MM.1S (cell line): ENCODE measurements at places on chromosomes 6 and 20.

- no peak overlapping the region for H3K27ac ChIP-seq
- H3K27me3 ChIP-seq: no peaks in the 10 kb centered on the region
Observed at GRCh38 chr20:39082622-39083398, 120.7 kb downstream of the DHX35 start.

GRCh38 chr6:13159300-13159699 is 169.0 kb downstream of the TBC1D7 start:
- no peak for DNase-seq
- H3K27ac ChIP-seq: no peak overlapping the region
- no peaks in the 10 kb centered on the region for H3K27me3 ChIP-seq

GRCh38 chr20:6818033-6818808 is 50.7 kb downstream of the BMP2 start:
- H3K36me3 ChIP-seq: no peaks in the 10 kb centered on the region
- H3K4me1 ChIP-seq: no peaks in the 10 kb centered on the region
- DNase-seq: no peak
- H3K4me3 ChIP-seq: no peak overlapping the region
- H3K27ac ChIP-seq: no peak overlapping the region
- H3K27me3 ChIP-seq: no peaks in the 10 kb centered on the region

DNA sequence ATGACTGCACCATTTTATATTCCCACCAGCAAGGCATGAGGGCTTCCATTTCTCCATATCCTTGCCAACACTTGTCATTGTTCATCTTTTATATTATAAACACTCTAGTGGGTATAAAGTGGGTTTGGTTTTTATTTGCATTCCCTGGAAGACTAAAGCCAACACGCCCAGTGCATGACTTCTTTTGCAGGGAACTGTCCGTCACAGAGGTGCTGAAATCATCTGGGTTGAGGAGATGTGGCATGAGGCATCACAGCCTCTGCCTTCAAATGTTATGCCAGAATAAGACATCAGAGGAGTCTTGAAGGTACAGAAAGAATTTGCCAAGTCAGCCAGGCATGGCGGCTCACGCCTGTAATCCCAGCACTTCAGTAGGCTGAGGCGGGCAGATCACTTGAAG is 29.9 kb upstream of the FAM210B start:
- H3K4me3 ChIP-seq: no peak overlapping the region
- no peaks in the 10 kb centered on the region for H3K36me3 ChIP-seq
- no peaks in the 10 kb centered on the region for H3K4me1 ChIP-seq
- peak; percentile 47 for DNase-seq
- H3K27me3 ChIP-seq: no peaks in the 10 kb centered on the region

GRCh38 chr6:121297694-121298093 is 36.6 kb downstream of the TBC1D32 start:
- no peak overlapping the region for H3K4me3 ChIP-seq
- H3K27me3 ChIP-seq: no peaks in the 10 kb centered on the region
- H3K27ac ChIP-seq: no peak overlapping the region
- no peaks in the 10 kb centered on the region for H3K4me1 ChIP-seq
- H3K36me3 ChIP-seq: no peaks in the 10 kb centered on the region

- peaks cover 10% of the 10 kb centered on the region; the same call in 1 of the 2 replicates for H3K4me1 ChIP-seq
- H3K27ac ChIP-seq: no peak overlapping the region
- no peaks in the 10 kb centered on the region for H3K36me3 ChIP-seq
- no peaks in the 10 kb centered on the region for H3K27me3 ChIP-seq
- H3K4me3 ChIP-seq: no peak overlapping the region
Observed at GRCh38 chr20:41984031-41984430, 365.9 kb upstream of the CHD6 start.
